Stimulated activated CD8-positive, alpha-beta memory T cell treated with anti-CD3 and anti-CD28 coated beads, Interleukin-15, amount 100 ng/mL, for 4 hours (primary cell): ENCODE measurements at places on chromosomes 11 and 22.
A peak's percentile ranks its signal among the peaks of the same experiment; 100 is the strongest.

GRCh38 chr11:12008790-12009616, 577 bp upstream of the DKK3 start:
- no peak for DNase-seq

DNA sequence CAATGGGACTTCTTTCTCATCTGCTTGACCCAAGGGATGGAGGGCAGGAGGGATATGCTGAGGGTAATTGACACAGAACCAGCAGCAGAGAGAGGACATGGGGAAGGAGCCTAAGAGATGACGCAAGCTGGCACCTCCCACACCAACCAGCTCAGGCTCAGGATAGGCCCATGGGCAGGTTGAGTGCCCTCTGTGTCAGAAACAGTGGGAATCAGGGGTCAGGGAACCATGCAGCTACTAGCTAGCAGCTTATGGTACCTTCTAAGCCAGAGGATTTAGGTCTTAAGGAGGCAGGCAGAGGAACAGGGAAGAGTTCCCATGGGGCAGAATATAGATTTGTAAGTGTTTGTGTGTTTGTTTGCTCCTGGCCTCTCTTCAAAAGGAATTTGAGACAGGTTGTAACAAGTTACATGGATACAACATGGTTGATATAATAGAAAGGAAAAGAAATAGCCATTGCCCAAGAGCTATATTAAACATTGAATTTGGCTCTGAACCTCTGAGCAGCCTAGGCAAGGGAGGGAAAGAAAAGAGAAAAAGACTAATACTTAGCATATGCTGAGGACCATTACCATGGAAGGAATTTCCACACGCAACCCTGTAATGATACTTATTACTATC, 39.9 kb upstream of the NAV2 start:
- no peak for DNase-seq

DNA sequence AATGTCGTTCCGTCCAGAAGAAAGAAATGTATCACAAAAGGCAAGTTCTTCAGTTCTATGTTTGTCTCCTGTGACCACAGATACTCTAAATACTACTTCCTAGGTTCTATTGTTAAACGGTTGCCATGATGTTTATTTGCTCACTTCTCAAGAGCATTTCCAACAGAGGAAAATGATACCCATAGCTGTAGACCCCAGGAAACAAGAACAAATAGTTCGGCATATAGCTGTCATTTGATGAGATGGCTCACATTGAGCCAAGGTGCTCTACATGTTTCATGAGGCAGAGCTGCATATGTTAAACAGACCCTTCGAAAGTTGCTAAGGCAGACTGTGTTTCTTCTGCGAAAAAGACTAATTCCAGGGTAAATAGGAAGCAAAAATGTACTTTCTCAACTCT, 15.4 kb upstream of the ANGPTL5 start:
- no peak for DNase-seq

GRCh38 chr22:30457981-30458380, 13.8 kb downstream of the SEC14L3 start:
- no peak for DNase-seq

GRCh38 chr22:50507991-50508884, at the start of gene NCAPH2:
NCAPH2 (plus strand) TSS chr22:50508224; CDS start chr22:50508338, 114 bp downstream.
- peak; percentile 96 for DNase-seq

DNA sequence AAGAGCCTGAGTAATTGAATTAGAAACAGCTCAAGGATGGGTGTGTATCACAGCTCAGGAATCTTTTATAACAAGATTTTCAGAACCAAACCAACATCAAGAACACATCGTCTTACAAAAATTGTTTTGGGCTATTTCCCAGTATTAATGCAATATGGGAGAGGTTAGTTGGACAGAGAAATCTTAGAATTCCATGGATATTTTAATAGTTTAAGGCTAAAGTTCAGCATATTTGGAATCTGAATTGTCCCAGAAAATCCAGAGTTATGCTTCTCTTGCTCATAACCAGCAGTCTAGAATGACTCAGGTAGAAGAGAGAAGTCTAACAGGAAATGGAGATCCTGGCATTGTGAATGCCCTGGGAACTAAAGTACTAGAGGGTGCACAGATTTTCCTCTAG, 74.6 kb downstream of the ADM start:
- no peak for DNase-seq

DNA sequence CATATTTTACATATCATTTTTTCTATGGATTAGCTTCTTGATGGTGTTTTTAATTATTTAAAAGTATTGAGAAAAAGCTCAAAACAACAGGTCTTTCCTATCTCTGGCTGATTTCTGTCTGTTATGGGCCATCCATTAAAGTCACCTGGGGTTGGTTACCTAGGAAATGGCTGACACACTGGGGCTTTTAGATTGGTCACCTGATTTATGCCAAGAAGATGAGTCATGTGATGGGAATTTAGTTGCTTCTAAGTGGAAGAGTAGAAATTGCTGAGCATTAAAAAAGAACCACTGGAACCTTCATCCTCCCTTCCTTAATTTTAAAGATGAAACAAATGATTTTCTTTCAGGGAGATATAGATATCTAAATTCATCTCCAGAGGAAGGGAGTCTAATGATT, 48.8 kb upstream of the LARGE1 start:
- DNase-seq = no peak

DNA sequence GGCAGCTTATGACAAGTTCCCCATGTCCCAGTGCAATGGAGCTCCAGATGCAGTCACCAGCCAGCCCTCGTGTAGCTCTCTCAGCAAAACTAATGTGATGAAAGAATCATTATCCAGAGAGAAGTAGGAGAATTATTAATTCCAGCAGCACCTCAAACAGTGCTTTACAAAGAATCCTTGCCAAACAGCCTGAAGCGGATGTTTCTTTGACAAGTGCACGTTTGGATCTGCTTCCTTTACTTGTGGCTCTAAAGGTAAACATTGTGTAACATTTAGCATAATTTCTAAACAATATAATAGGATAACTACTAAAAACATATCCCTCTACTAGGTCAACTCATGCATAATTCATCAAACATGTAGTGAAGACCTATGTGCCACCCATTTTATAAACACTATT, 197.0 kb downstream of the FAM181B start:
- no peak for DNase-seq

DNA sequence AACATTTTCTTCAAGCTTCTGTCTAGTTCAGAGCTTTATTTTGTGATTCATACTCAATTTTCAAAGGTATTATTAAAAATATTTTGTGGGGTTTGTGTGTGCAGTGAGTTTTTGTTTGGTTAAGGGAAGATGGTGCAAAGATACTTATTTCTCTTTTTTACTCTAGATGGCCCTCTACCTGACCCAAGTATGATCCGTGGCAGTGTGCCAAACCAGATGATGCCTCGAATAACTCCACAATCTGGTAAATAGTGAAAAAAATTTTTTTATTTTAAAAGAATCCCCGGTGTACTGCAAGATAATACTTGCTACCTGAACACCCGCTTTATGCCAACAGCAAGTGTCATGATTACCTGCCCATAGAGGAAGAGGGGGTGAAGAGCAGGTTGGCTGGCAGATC, 54.2 kb downstream of the EP300 start:
- DNase-seq = no peak

- DNase-seq = no peak
These were observed 569.9 kb upstream of the ANO5 start for GRCh38 chr11:21622995-21623394.
